ENCODE measurements at places on chromosomes 7 and 10.

GRCh38 chr7:55931421-55932151, 20.1 kb upstream of the MRPS17 start:
- no peak for DNase-seq

DNA sequence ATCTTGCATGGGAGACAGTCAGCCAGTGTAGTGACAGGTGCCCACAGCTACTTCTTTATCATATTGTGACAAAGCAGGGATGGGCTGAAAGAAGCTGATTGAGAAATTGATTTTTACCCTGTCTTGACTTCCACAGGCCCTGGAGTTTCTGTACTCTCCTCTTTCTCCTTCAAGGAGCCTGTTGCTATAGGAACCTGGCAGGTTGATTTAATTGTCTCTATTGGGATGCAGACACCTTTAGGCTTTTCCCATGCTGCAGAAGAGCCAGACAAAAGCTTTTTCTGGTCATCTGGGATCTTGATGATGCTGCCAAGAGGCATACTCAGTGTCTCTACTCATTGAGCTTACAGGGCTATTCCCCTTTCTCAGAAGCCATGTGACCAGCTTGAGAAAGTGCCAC, 754.8 kb downstream of the KCNMA1 start:
- no peak for DNase-seq

GRCh38 chr10:79237454-79238157, 109.7 kb upstream of the PPIF start:
- DNase-seq, result no peak

DNA sequence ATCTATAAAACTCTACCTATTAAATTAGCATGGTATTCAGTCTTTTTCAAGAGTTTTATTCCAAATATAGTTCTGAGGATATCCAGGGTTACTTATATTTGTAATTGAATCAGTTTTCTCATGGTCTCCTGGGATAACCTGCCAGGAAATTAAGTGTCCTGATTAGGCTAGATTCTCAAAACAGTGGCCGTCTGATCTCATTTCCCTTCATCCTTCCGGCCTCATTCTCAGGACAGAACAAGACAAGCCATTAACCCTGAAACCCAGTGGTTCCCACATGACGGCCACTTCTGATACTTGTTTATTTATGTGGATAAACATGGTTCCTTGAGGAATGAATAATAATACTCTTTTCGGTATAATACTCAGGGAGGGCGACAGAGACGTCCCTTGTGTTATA, 417.6 kb upstream of the POT1 start:
- no peak for DNase-seq

DNA sequence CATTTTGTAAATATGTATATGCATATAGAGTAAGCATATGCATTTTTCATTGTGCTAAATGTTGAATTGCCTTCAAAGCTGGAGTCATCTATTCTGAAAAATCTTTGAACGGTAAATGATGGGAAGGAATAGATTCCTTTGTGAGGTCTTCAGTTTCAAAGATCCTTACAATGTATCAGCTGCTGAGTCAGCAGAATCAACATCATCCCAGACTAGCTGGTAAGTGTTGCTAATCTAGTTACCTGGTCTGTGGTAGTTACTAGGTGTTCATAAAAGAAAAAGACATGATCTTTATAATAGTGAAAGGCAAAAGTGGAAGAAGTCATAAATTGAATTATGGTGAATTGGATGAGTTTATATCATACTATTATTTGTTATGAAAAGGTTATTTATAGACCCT, 10.6 kb upstream of the STAM start:
- no peak for DNase-seq

DNA sequence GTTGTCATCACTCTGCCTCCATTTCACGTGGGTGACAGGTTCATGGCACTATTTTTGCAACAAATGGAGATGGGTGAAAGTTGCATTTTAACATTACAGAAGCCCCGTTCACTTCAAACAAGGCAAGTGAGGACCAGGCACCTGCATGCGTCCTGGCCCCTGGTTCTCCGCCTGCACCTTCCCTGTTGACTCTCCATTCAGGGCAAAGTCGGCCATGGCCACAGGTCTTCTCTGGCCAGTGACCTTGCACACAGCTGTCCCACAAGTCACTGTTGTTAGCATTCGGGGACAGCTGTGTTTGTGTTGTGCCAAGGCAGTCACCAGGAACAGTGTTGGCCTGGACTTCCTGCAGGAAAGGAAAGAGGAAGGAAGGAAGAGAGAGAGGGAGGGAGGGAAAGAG, 554.9 kb downstream of the TCERG1L start:
- no peak for DNase-seq

GRCh38 chr10:114881901-114882300, 56.1 kb upstream of the TRUB1 start:
- no peak for DNase-seq

GRCh38 chr10:63753808-63754207, 232.6 kb downstream of the REEP3 start:
- no peak for DNase-seq

- DNase-seq, result no peak
Measured at GRCh38 chr10:129793479-129793878, 170.6 kb downstream of the EBF3 start.

- DNase-seq, result no peak
Measured at GRCh38 chr10:52146766-52147165, 167.3 kb upstream of the DKK1 start.

DNA sequence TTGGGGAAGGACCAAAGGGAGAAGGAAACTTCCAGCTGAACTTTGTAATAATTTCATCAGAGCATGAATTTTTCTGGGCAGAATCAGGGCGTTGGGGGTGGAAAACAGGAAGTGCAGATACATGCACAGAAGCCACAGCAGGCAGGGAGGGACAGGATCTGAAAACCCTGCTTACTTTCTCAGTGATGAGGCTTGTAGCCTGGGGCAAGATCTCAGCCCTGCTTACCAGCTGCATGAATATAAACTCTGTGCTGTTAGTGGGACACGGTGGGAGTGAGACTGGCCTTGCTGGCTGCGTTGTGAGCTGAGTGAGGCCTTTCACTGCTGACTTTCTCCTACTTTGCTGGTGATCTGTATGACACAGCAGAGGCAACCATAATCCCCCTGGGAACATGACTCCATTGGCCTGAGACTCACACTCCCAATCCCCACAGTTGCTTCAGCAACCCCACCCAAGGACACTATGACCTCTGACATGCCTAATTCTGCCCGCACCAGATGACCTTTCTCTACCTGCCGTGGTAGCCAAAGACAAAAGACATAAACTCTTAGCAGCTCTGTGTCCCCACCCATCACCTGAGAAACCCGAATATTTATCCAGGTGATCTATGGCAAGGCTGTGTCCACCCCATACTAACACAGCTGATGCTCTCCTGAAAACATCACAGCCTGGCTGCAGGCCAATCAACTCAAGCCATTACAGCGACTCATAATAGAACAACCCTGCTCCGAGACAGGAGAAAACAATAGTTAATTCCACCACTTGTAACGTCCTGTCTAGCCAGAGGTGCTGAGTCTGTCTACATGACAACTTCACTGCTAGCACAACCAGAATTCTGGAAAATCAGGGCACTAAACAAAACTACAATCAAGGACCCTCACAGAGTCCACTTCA, 190.7 kb upstream of the CHRM2 start:
- DNase-seq, result no peak

GRCh38 chr7:85612514-85612913, 425.7 kb upstream of the SEMA3D start:
- DNase-seq, result no peak

- DNase-seq, result no peak
Measured at GRCh38 chr7:100166970-100167911, 1.2 kb downstream of the GAL3ST4 start.

DNA sequence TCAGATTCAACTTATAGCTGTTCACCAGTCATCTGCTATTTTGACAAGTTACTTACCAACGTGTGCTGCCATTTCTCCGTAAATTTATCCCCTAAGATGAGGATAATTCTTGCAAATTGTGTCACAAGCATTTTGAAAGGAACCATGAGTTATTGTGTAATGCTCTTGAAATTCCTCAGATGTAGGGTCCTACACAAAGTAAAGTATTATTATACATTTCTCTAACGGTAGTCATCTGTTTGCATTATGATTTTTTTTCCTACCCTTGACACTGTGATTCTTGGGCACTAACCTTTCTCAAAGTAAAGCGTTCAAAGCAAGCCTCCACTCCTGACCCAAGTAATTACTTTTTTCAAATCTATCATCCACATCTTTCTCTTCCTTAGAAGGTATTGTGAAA, 8.1 kb downstream of the HERC4 start:
- DNase-seq, result no peak

DNA sequence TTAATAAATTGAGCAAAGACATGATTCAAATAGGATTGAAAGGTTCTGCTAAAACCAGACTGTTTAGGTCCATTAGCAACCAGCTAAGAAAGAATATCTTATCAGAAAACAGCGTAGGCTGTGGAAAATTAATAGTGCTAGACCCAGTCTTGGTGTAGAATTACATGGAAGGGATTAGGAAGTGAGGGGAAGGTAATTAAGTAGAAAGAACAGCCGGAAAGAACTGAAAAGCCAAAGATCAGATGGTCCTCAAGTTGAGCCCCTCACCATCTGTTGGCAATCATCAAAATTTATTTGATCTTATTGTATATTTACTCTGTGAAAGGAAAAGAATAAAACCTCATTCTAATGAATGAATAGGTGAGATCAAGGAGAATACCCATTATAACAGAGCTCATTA, 50.1 kb downstream of the COL1A2 start:
- no peak for DNase-seq

DNA sequence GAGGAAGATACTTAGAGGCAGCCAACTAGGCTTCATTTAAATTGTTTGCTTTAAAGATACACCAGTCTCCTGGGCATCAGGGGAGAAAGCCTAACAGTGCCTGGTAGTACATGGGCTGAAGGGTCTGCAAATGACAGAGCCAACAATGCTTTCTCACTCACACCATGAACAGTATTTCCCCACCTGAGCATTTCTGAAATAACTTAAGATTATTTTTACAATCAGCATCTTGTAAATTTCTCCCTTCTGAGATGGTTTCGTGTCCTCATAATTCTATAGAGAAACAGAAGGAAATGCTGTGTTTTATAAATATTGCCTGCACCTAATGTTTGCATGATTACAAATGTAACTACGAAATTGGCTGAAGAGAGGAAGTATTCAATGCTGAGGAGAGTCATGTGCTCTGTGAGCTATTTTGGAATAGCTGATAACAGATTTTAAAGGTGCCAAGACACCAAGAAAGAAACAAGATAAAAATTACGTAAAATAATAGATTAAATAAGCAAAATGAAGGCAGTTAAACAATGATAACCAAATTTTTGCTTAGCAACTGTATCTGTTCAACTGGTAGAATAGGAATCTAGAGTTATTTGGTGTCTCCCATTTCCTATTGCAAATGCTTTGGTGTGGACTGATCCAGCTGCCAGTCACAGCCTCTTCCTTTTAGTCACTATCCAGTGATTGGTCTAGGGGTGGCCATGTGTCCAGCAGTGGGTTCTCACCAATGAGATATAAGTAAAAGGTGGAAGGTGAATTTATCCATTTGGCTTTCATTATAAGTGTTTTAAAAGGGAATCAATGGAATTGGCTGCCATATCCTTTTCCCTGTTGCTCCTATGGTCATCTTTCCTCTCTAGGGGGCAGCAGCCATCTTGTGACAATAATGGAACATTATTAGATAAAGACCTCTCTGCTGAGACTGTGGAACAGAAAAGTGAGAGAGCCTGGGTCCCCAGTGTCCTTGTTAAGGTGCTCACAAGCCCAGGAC, 167.9 kb upstream of the SLC26A5 start:
- DNase-seq, result no peak

DNA sequence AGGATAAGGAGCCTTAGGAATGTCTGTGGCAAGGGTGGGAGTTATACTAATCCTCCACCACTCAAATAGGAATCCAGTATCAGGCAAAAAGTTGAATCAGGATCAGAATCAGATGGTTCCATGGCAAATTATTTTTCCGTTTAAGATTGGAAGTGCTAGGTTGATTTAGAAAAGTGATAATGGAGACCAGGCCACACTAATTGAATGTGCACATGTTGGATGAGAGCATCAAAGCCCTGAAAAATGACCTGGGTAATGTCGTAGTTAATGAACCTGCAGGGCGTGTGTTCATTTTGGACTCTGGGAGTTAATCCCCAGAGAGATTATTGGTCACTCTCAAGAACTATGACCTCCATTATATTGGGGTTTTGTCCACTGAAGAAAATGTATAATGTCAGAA, 53.3 kb upstream of the UBN2 start:
- DNase-seq, result no peak

DNA sequence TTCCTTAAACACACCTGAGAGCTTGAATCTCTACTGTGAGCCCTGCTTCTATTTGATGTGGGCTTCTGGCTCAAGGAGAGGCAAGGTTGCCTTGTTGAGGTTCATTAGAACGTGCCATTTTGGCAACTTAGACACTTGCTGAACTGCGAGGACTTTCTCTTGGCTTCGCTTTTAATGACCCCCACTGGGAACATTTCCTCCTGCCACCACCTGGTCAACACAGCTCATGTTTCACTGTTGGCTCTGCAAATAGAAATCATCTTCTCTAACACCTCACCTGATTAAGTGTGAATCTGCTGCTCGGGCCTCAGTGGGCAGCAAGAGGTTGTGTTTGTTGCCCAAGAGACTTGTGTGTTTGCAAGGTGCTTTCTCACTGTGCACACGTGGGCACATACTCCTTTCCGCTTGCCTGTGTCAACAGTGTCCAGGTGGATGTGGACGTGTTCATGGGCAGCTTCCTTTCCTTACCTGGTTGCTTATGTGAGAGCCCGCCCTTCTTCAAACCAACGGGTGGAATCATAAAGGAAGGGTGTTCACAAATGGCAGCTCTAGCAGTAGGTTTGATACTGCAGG, 147.0 kb downstream of the NRP1 start:
- no peak for DNase-seq

DNA sequence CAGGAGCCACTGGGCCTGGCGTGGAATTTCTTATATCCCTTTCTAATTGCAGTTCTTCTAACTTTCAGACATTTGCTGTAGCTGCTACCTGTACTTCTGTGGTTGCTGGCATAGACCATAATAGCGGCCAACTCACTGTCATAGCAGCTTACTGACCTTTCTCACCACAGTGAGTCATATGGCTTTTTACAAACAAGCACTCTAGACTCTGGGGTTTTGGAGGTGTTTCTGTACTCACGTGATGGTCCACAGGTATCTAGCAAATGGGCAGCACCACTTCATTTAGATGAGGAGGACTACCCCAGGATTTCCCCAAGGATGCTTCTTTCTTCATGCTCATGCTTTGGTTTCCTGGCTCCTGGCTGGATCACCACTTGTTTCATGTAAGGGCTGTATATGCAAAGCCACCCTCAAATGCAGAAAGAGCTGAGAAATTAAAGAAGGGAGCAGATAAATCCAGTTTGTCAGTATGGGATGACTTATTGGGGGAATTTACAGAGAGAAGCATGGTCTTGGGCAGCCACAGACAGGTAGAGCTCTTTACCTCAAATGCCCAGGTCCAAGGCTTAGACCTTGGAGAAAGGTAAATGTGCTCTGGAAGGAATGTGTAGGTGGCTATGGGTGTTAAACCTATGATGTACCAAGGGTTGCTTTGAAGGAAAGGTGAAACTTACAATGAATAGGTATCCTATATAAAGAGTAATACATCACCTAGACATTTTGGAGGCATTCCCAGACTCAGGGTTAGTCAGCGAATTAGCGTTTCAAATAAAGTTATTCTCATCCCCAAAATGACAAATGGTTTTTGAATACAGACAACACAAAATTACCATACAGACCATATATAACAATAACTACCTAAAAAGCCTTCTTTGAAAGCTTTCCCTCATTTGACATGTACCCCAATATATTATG, 15.9 kb upstream of the SLC25A16 start:
- no peak for DNase-seq

All from stimulated activated CD8-positive, alpha-beta memory T cell treated with anti-CD3 and anti-CD28 coated beads, Interleukin-7, amount 100 ng/mL, for 48 hours (primary cell).